ENCODE measurements at places on chromosomes 12 and 14.

DNA sequence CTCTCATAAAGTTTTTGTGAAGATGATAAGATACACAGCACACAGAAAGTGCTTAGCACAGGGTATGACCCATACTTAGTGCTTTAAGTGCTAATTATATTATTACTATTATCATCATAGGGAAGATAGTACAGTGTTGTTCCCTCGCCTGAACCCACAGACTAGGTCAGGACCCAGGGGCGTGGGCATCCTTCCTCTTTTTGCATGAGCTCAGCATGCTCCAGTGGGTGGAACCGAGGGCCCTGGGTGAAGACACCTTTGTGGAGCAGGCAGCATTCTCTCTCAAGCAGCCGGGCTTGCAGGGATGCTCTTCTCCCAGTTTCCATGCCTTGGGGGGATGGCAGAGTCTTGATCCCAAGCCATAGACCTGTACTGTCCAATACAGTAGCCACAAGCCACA is 34.8 kb downstream of the CRACR2A start:
- DNase-seq, result no peak

GRCh38 chr14:56087671-56088471 is 30.3 kb upstream of the PELI2 start:
- no peak for DNase-seq

DNA sequence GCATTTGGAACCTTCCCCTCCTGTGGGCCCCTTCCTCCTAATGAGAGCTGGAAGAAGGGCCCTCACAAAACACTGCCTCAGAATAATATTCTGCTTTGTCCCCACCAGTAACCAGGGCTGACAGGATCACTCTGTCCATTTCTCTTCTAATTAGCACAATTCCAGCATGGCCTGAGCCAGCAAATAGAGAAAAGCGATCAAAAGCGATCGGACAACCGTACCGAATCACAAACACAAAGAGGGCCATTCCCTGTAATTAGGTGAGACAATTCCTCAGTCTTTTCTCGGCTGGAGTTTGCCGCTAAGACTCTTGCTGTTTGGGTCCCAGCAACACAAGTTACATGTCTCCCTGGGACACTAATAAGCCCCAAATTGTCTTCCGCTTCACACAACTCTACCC is 35.6 kb upstream of the VSX2 start:
- DNase-seq, result no peak

DNA sequence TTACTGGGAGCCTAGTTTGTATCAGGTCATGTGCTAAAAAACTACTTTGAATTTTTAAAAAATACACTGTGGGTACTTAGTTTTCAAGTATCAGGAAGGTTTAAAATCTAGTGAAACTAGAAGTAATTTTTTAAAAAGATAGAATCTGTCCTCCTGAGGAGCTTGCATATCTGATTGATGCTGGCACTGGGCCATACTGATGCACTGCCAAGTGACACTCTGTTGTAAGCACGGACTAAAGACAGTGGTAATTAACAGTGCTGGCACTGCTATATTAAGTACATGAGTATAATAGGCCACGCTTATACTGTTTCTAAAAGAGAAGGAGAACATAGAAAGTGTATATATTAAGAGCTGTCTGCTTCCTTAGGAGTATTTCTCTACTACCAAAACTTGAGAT is 10.0 kb upstream of the TBC1D30 start:
- DNase-seq, result no peak

DNA sequence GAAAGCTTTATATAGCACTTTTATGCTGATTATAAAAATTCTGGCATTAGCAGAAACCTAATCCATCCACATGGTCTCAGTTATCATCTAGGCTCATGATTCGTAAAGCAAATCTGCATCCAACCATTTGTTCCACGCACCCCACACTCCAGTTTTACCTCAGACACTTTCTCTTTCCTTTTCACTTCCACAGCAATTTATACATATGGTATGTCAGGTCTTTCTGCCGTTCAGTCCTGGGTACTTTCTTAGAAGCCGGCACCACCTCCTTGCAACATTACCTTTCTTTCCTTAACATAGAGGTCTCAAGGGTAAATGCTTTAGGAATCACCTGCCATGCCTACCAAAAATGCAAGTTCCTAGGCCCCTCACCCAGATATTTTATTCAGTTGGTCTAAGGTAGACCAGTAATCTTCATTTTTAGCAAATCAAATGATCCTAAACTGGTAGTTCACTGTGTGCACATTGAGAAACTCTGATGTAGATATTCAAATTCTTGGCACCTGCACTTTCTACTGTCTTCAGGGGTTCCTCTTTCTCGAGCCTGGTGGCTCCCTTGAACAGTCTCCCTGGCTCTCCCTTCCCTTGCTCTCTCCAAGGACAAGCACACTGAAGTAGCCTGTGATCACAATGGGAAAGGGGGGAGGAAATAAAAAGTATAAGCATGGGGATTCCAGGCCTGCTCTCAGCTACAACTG is 2.8 kb upstream of the KRAS start:
- no peak for DNase-seq

GRCh38 chr12:40123496-40123895 is 17.6 kb upstream of the SLC2A13 start:
- no peak for DNase-seq

DNA sequence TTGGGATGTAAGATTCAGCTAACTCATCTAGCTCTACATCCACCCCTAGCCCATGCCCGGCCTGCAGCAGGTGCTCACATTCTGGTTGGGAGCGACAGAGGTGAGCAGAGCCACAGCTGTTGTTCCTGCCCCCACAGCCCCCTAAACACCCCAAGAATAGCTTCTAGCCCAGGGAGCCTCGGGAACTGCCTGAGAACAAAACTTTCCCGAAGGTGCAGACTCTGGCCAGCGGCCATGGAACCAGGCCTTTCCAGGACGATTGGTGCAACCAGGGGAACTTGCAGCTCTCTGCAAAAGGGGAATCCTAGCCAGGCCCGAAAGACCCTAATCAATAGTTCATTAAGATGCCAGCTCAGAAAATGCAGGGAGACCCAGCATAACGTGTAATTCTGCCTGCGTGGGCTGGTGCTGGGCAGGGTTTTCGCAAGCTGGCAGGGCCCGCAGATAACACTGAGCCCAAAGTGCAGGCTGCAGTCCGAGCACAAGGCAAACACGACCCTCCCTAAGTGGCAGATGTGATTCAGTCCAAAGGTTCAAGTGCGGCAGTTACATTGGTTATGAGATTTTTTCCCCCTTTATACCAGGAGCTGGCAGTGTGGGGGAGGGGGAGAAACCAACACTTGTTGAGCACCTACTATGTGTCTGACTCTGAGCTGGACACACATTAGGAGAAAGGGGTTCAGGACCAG is 122.5 kb upstream of the MAP1LC3B2 start:
- no peak for DNase-seq

GRCh38 chr12:95397571-95397970 is 76.4 kb upstream of the METAP2 start:
- DNase-seq, result no peak

DNA sequence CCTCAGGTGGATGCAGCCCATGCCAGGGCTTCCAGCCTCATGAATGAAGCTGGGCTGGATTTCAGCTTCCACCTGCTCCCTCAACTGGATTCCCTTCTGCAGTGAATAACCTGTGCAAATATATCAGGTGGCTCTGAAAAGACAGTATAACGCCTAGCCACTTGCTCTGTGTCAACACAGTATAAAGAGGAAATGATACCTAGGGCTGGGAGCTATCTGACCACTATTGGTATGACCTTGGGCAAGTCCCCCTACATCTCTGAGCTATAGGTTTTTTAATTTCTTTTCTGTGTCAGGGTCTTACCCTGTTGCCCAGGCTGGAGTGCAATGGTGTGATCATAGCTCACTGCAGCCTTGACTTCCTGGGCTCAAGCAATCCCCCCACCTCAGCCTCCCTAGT is 19.8 kb downstream of the ISM2 start:
- DNase-seq, result no peak

GRCh38 chr12:25723336-25723735 is 170.3 kb upstream of the LMNTD1 start:
- no peak for DNase-seq

- no peak for DNase-seq
Observed at GRCh38 chr12:28507033-28507432, 316.8 kb downstream of the CCDC91 start.

DNA sequence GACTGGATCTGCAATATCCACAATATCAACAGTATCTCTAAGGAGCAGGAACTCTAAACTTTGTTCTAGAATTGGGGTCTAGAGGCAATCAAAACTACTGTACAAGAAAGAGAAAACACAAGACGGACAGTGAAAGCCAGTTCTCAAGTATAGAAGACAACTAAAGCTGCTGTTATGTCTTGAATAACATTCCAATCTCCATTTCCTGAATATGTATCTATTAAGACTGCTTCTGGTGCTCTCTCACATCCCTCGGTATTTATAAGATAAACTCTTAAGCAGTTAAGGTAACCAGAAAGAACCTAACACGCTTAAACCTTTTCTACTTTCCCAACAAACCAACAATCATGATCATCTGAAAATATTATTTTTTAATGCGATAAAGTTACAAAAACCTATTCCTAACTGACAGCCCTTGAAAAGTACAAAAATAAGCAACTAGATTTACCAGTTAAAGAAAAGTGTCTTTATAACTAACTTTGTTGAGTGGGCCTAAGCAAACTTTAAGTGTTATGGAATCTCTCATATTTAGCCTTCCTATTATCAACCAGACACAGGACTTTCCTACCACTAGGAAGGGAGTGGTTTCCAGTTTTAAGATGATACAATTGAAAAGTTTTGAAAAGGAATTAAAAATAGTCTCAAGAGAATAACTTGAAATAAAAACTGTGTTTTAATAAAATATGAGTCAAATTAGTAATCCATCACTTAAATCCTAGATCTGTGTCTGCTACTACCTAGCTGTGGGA is 30.7 kb downstream of the NUMB start:
- no peak for DNase-seq

GRCh38 chr12:6960593-6961277 is 9.6 kb downstream of the PTPN6 start:
- DNase-seq, result no peak

- no peak for DNase-seq
Observed at GRCh38 chr14:77238356-77238755, 32.6 kb downstream of the NGB start.
